NCI-H526 treated with DMSO at 0.1 percent for 48 hours (cell line): ENCODE measurements at places on chromosomes 6 and 20.

GRCh38 chr6:34601706-34602105 lies 45.6 kb upstream of the SPDEF start:
- DNase-seq: no peak

DNA sequence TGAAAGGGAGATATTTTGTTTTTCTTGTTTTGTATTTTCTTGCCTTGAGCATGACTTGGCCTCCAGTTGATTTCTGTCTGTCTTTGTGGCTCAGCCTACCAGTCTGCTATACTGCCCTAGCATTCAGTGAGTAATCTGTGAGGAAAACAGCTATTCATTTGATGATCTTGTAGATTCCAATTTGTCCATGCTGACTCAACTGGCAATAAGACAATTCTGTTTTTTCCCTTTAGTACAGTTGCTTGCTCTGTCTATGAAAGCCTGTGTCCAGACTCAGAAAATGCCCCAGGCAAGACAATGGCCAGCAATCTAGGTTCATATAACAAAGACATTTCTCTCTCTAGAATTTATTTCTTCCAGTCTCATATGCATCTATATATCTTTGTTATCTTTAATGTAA lies 10.9 kb upstream of the SOX4 start:
- no peak for DNase-seq

- DNase-seq: no peak
Observed at GRCh38 chr6:21731411-21732031, 138.0 kb downstream of the SOX4 start.

GRCh38 chr6:166671434-166672081 lies 44.5 kb upstream of the RPS6KA2 start:
- DNase-seq: no peak

- DNase-seq: no peak
Observed at GRCh38 chr20:11766961-11767360, 150.7 kb upstream of the BTBD3 start.

DNA sequence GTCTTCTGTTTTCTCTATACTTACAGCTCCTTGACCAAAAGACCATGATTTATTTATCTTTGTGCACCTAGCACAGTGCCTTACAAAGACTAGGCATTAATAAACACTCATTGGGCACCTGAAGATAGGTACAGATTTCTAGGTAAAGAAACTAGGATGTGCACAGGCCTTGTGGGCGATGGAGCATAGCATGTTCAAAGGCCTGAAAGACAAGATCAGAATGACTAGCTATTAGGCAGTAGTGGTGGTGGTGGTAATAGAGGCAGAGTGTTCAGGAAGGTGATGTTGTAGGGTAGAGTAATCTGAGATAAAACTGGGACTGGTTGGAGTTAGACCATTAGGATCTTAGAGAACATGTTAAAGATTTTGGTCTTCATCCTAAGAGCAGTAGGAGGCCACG lies 3.9 kb downstream of the TXLNB start:
- DNase-seq: no peak

DNA sequence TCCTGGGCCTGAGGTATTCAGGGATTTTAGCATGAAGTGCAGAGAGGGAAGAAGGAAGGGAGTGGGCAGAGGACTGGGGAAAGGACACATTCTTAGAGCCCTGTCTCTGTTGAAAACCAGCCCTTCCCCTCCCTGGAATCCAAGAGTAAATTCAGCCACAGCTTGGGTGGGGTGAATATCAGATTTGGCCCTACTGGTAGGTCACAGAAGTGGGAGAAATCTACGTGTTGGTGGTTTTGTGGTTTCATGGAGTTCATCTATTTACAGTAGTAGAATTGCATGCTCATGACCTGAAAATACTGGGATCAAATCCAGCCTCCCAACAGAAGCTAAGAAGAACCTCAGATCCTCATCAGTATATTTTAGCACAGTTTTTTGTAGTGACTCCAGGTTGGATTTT lies 404.4 kb downstream of the BMP2 start:
- no peak for DNase-seq

DNA sequence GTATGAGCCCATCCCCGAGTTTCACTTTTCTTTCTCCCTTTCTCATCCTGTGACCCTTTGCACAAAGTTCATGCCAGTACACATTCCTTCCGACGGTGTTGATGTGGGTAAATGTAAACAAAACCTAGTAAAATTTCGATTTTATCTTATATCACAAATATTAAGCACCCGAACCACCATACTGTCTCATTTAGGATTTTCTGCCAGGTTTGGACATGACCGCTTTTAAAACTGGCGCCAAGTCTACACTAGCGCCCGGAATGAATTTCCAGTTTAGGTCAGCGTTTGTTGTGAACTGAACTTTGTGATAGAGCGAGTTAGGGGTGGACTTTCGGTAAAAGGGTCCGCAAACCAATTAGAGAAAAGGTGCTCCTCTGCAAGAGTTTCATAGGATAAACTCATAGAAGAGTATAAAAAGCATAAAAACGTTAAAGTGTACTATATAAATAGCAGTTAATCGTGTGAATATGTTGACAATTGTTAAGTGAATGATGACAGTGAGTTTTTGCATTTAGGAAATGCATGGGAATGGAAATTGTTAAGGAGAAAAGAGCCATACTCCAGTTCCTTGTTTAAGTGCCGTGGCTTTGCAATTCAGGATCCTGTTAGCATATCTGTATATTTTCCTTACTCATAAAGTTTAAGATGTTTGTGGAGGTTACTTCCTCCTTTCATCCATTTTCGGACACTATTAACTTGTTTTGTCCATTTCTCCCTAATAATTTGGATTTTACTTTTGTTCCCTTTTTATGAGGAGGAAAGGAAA lies 937 bp downstream of the AKAP7 start:
- no peak for DNase-seq

GRCh38 chr6:131460614-131461000 lies 112.4 kb upstream of the ARG1 start:
- DNase-seq: no peak
